ENCODE measurements at places on chromosomes 2 and 18. TPM values are rescaled to one million over a fixed set of nuclear protein-coding genes. Genes with fewer than 3 reads are reported as not detected.

Gene LINC00305
- total RNA-seq: not detected

DNA sequence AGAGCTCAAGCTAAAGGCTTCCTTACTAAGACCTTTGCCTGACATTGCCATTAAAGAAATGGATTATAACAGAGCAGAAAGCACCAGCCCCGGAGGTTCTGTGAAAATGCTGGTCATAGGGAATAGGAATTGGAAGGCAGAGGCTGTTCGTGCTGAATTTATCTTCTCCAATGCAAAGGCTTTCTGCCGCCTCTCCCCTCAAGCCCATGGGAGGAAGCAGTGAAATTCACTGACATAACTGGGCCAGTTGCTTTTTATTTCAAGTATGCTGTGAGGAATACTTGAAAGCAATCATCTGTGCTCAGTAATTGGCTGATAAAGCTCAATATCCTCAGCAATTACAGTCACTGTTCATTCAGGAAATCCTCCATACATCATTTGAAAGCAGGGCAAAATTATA lies 85.4 kb upstream of the LINC00305 start:
- no peak overlapping the region for H3K4me3 ChIP-seq
- no peak for DNase-seq
- H3K36me3 ChIP-seq: no peaks in the 10 kb centered on the region
- H3K27me3 ChIP-seq: no peaks in the 10 kb centered on the region
- H3K4me1 ChIP-seq: no peaks in the 10 kb centered on the region

GRCh38 chr18:27860701-27861107 lies 316.2 kb downstream of the CDH2 start:
- no peak overlapping the region for H3K4me3 ChIP-seq
- H3K27me3 ChIP-seq: no peaks in the 10 kb centered on the region
- no peak overlapping the region for H3K27ac ChIP-seq
- H3K4me1 ChIP-seq: no peaks in the 10 kb centered on the region
- no peaks in the 10 kb centered on the region for H3K36me3 ChIP-seq

GRCh38 chr2:11387100-11387390 lies 42.6 kb upstream of the ROCK2 start:
- no peak overlapping the region for H3K4me3 ChIP-seq
- H3K36me3 ChIP-seq: no peaks in the 10 kb centered on the region

DNA sequence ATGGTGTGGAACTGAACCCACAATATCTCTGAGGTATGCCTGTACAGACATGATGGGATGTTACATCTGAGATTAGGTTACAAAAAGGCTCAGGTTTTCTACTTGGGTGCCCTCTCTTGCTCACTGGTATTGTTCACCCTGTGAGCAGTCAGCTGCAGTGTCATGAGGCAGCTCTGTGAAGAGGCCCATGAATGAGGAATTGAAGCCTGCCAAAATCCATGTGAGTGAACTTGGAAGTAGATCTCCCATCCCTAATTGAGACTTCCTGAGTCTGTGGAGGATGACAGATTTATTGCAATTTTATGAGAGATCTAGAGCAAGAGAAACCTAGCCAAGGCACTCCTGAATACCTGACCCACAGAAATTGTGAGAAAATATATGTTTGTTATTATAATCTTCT lies 404.9 kb upstream of the ZEB2 start:
- H3K27me3 ChIP-seq: no peaks in the 10 kb centered on the region
- H3K36me3 ChIP-seq: no peaks in the 10 kb centered on the region
- no peak overlapping the region for H3K27ac ChIP-seq
- no peaks in the 10 kb centered on the region for H3K4me1 ChIP-seq
- no peak overlapping the region for H3K4me3 ChIP-seq
- DNase-seq: no peak

DNA sequence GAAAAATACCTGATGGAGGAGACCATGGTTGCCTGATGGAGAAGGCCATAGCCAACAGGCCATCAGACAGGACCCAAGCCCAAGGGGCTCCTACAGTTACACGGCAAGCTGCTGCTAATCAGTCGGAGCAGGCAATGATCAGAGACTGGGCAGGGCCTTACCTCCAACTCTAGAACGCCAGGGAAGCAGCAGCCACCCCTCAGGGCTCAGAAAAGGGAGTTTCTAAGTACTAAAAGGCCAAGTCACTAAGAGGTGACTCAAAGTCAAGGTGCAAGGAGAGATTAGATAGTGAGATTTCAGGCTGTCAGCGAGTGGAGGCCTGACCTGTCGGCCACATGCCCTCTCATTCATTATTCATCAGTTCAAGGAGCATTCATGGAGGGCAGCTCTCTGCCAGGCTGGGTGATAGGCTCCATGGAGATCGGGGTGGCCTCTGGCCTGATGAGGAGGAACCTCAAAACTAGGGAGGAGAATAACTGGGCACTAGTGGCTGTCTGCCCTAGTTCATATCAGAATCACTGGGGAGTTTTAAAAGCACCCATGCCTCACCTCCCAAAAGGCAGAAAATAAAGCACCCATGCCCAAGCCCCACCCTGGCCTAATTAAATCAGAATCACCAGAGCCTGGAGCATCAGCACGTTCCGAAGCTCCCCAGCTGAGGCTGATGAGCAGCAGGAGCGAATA lies 3.6 kb downstream of the VIL1 start:
- H3K27ac ChIP-seq: no peak overlapping the region
- no peak overlapping the region for H3K4me3 ChIP-seq
- no peaks in the 10 kb centered on the region for H3K36me3 ChIP-seq
- DNase-seq: no peak
- no peaks in the 10 kb centered on the region for H3K27me3 ChIP-seq
- H3K4me1 ChIP-seq: no peaks in the 10 kb centered on the region

- H3K27ac ChIP-seq: no peak overlapping the region
- DNase-seq: no peak
- H3K36me3 ChIP-seq: no peaks in the 10 kb centered on the region
- H3K4me1 ChIP-seq: no peaks in the 10 kb centered on the region
- H3K4me3 ChIP-seq: no peak overlapping the region
These were observed 343.4 kb upstream of the SPRED2 start for GRCh38 chr2:65775839-65776238.

- no peak overlapping the region for H3K27ac ChIP-seq
- no peaks in the 10 kb centered on the region for H3K36me3 ChIP-seq
- no peak for DNase-seq
- H3K4me3 ChIP-seq: no peak overlapping the region
- no peaks in the 10 kb centered on the region for H3K4me1 ChIP-seq
These were observed 182.6 kb upstream of the THSD7B start for GRCh38 chr2:136582628-136583205.

- DNase-seq: no peak
- no peaks in the 10 kb centered on the region for H3K27me3 ChIP-seq
- no peaks in the 10 kb centered on the region for H3K4me1 ChIP-seq
These were observed 106.0 kb downstream of the SETBP1 start for GRCh38 chr18:44786688-44787087.

DNA sequence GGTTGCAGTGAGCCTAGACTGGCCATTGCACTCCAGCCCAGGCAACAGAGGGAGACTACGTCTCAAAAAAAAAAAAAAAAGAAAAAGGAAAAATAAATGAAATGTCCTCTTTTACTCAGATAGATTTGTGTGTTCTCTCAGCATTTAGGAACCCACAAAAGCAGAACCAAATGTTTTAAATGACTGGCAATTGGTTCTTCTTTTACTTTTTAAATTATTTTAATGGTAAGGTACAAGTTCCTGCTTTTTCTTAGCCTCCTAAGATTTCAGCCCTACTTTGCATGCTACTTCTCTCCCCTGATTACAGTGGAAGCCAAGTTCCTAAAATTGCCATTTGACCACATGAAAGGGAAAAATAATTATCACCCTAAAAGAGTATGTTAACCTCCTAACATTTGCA lies 23.5 kb downstream of the SRSF7 start:
- DNase-seq: no peak
- H3K27me3 ChIP-seq: no peaks in the 10 kb centered on the region
- no peak overlapping the region for H3K4me3 ChIP-seq
- no peak overlapping the region for H3K27ac ChIP-seq

GRCh38 chr2:106853631-106854030 lies 32.3 kb downstream of the ST6GAL2 start:
- DNase-seq: no peak
- no peaks in the 10 kb centered on the region for H3K36me3 ChIP-seq
- H3K27ac ChIP-seq: no peak overlapping the region
- H3K27me3 ChIP-seq: no peaks in the 10 kb centered on the region
- no peak overlapping the region for H3K4me3 ChIP-seq
- no peaks in the 10 kb centered on the region for H3K4me1 ChIP-seq

Gene C2orf74
- 18.3 TPM for total RNA-seq

DNA sequence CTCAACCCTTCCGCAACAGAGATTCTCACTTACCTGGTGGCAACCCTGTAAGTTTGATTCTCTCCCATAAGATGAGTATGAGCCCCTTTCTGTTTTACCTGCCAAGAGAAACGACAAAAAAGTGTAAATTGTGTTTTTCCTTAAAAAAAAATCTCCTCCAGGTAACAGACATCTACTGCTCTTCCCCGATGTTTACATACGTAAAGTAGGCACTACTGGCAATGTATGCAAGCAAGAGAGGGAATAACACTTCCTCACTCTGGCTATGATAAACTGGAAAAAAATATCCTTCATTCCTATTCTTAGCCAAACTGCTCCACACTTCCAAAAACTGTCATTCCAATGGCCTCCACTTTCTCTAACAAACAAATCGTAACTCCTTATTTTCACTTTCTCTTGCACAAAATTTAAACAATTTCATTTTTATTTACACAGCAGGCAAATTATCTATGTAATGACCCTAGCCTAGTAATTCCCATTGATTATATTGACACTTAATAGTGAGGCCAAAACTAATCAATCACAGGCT lies 184.5 kb downstream of the TCF4 start:
- H3K36me3 ChIP-seq: no peaks in the 10 kb centered on the region
- no peaks in the 10 kb centered on the region for H3K4me1 ChIP-seq
- H3K27ac ChIP-seq: no peak overlapping the region
- no peak for DNase-seq
- H3K27me3 ChIP-seq: no peaks in the 10 kb centered on the region
- no peak overlapping the region for H3K4me3 ChIP-seq

Gene TRABD2A
- total RNA-seq: 83.3 TPM

- DNase-seq: no peak
- no peak overlapping the region for H3K4me3 ChIP-seq
- peaks cover 8% of the 10 kb centered on the region for H3K4me1 ChIP-seq
- no peaks in the 10 kb centered on the region for H3K36me3 ChIP-seq
These were observed 135.1 kb downstream of the NCOA1 start for GRCh38 chr2:24626131-24626530.

GRCh38 chr2:15647622-15648590 lies 56.2 kb downstream of the DDX1 start:
- no peaks in the 10 kb centered on the region for H3K36me3 ChIP-seq
- no peaks in the 10 kb centered on the region for H3K4me1 ChIP-seq
- H3K27ac ChIP-seq: no peak overlapping the region
- no peak for DNase-seq
- no peak overlapping the region for H3K4me3 ChIP-seq
- no peaks in the 10 kb centered on the region for H3K27me3 ChIP-seq

DNA sequence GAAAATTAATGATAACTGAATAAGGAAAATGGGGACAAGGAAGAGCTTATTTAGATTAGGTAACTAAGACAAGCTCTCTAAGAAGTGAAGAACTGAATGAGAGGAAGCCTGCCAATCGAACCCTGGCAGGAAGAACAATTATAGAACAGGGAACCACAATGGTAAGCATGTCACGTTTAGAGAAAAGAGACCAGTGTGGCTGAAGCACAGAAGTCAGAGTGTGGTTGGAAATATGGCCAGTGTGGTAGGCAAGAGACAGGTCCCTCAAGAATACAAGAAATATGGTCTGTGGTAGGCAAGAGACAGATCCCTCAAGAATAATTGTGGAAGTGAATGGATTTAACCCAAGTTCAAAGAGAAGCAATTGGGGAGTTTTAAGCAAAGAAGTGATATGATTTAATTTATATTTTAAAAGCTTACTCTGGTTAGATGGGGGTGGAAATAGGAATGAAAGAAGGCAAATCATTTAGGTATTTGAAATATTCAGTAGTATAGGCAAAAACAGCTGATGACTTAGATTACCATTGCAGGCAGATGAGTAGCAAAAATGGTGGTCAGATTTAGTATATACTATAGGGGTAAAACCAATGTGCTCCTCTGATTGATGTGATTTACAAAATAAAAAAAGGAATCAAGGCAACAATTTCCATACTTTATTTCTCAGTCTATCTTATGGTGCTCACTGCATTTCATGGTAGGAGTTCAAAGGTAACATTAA lies 38.8 kb upstream of the ERMN start:
- DNase-seq: no peak
- H3K4me1 ChIP-seq: peaks cover 25% of the 10 kb centered on the region
- no peak overlapping the region for H3K27ac ChIP-seq
- no peaks in the 10 kb centered on the region for H3K27me3 ChIP-seq
- H3K36me3 ChIP-seq: no peaks in the 10 kb centered on the region

GRCh38 chr18:5824370-5824984 lies 70.8 kb downstream of the TMEM200C start:
- H3K36me3 ChIP-seq: no peaks in the 10 kb centered on the region
- no peak overlapping the region for H3K27ac ChIP-seq
- no peak for DNase-seq

DNA sequence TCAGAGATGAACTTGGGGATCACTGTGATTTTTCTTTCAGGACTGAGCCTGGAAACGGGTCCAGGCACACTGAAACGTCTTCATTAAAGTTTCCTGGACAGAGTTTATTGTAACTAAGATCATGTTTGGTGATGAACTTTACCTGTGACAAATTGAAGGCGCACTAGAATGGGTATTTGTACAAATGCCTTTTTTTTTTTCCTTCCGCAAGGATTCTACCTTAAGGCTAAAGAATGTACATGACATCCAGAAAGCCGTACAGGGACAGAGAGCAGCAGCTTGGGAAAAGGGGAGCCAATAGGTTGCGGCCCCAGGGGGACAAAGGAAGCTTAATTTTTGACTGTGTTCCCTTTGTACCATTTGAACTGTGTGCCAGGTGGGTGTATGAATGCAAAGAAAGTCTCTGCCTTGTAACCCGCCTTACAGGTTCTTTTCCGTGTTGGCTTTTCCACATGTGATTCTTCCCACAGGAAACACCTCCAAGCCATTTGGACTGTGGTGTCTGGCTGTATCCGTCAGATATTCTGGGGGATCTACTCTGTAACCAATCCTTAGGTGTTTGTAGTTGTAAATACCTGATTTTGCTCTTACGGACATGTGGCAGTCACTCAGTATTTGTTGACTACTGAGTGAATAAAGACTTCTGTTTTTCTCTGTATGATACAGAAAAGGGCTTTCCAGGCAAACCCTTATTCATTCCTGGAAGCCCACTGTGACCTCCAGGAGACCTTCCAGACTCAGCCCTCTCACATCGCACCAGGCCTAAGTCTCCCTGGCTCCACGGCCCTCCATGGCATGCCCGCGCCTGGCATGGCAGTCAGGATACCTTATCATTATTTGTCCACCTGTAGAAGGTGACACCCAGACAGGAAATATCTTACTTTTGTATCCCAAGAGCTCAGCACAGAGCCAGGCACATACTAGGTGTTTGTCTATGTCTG lies 1.1 kb downstream of the LRRFIP1 start:
- no peaks in the 10 kb centered on the region for H3K36me3 ChIP-seq
- no peak for DNase-seq
- H3K27ac ChIP-seq: no peak overlapping the region
- peaks cover 6% of the 10 kb centered on the region for H3K4me1 ChIP-seq
- H3K4me3 ChIP-seq: no peak overlapping the region
- H3K27me3 ChIP-seq: no peaks in the 10 kb centered on the region

Gene KIAA2012
- not detected for total RNA-seq

GRCh38 chr2:5977477-5977876 lies 285.3 kb downstream of the SOX11 start:
- no peak overlapping the region for H3K27ac ChIP-seq
- H3K4me1 ChIP-seq: no peaks in the 10 kb centered on the region
- DNase-seq: no peak

GRCh38 chr18:55206927-55207326 lies 247.7 kb upstream of the CCDC68 start:
- H3K4me3 ChIP-seq: no peak overlapping the region
- no peaks in the 10 kb centered on the region for H3K4me1 ChIP-seq
- DNase-seq: no peak
- no peaks in the 10 kb centered on the region for H3K36me3 ChIP-seq
- H3K27me3 ChIP-seq: no peaks in the 10 kb centered on the region
- no peak overlapping the region for H3K27ac ChIP-seq

Measured in CD4-positive, alpha-beta memory T cell (primary cell).